ENCODE measurements at places on chromosomes 7 and 10. TPM values are rescaled to one million over a fixed set of nuclear protein-coding genes. Genes with fewer than 3 reads are reported as not detected.
A peak's percentile ranks its signal among the peaks of the same experiment; 100 is the strongest.

DNA sequence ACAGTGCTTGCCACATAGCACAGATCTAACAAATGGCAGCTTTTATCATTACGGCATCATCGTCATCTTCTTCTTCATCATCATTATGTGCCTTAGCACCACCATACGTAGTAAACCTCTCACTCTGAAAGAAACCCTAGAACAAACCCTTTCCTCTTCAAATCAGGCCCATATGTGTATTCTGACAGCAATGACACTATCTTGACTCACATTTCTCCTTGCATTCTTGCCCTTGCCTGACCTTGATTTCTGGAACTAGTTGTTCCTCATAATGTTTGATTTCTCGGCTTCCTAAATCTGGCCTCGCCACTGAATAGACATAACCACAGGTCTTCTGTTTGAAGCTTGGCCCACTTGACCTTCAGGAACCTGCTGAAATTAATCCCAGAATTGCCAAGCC lies 115.3 kb downstream of the DGKI start:
- no peak for DNase-seq

GRCh38 chr7:127920787-127921438 lies 110.3 kb downstream of the LRRC4 start:
- no peak for DNase-seq

DNA sequence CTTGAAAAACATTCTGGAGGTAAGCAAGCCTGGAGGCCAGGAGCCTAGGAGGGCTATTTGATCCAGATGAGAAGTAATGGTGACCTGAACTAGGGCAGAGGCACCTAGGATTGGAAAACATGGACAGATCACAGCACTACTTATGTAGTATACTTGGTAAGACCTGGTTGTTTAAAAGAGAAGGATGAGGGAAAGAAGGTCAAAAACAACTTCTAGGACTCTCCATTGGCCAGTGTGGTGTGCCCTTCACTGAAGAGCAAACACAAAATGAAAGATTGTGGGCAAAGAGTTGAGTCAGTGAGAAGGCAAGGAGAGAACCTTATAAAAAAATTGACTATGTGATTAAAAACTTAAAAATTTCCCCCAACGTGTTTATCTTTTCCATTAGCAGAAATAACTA lies 14.3 kb downstream of the ANKRD1 start:
- no peak for DNase-seq

GRCh38 chr7:30313348-30313747 lies 29.0 kb downstream of the ZNRF2 start:
- no peak for DNase-seq

DNA sequence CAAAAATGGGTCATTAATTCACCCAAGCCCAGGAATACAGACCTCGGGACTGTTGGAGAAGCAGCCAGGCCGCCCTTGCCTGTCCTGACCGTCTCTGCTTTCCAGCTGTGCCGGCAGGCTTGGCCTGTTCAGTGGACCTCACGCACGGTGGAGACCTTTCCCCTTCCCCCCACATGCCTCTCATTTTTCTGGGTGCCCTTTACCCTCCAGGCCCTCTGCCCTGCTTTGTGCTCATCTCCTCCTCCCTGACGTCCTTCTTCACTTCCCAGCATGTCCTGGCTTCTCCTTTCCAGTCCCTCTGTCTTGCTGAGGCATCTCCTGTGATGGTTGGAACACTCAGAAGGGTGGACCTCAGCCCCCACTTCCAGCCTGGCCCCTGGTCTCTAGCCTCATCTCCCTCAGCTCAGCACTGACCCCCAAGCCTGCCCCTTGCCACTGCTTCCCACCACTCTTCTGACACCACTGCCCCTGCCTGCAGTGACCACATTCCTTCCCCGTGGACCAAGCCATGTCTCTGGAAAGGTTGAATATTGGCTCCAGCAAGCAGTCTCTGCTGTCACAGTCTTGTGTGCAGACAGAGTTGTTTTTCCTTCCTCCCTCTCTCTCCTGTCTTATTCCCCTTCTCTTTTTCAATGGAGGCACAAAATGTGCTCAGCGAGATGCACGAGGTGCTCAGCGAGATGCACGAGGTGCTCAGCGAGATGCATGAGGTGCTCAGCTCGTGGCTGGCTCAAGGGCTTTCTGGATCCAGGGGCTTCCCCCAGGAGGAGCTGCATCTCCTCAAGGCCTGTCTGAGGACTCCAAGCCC lies 14.9 kb downstream of the BAG3 start:
- no peak for DNase-seq

DNA sequence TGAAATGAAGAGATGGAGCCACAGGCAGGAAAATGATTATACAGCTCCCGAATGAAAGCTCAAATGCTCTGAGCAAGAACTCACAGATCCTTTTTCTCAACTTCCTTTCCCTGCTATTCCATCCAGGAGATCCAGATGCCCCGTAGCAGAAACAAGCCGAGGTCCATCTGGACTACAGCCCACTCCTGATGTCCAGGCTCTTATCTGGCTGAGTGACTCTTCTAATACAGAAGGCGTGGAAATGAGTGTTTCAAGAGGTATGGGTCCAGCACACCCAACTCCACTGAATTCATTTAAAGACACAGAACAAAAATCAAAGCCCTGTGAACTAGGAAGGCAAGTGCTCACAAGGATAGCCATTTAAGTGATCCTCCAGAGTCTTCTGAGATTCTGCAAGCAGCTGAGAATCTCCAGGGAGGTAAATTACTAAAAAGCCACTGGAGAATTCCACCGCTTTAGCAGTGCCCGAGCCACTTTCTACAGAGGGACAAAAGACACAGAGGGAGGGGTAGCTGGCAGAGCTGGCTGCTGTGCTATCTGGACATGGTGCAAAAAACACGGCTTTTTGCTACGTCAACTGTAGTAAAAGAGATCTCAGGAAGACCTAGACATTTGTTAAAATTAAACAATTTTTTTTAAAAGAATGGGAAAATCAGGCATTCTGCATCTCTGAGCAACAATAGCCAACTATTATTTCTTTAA lies 24.5 kb downstream of the FAM171A1 start:
- DNase-seq, result peak; percentile 43

DNA sequence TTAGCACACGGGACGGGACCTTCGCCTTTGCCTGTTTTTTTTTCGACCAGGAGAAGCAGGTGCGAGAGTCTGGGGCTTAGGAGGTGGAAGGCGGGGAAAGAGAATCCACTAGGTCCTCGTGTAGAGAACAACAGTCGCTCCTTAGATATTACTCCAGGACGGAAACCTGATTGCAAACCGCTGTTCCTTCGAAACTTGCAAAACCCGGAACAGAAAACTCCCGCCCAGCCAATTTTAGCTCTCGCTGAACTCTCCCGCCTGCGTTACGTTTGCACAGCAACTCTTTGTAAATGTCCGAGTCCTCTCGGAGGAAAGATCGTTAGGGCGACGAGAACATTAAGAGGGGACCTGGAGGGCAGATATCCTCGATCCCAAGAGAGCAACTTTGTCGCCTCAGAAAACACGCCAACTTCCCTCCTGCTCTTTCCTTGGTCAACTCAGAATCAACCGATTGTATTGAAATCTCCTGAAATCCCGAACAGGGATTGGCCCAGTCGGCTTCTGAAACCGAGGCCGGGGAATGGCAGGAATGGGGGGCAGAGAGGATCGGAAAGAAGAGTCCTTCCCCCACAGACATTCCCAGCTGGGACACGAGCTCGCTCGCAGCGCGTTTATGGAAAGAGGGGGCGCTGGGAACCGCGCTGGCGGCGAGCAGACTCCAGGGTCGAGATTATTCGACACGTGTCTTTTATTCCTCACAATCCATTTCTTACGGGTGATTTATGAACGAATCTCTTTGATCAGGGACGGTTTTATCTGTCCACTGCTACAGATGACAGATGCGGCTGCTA lies 9.9 kb downstream of the TWIST1 start:
- DNase-seq, result no peak

GRCh38 chr7:29190349-29191045 lies 4.1 kb upstream of the CHN2 start:
- DNase-seq, result no peak

- no peak for DNase-seq
Observed at GRCh38 chr7:92773808-92774207, 62.6 kb downstream of the CDK6 start.

DNA sequence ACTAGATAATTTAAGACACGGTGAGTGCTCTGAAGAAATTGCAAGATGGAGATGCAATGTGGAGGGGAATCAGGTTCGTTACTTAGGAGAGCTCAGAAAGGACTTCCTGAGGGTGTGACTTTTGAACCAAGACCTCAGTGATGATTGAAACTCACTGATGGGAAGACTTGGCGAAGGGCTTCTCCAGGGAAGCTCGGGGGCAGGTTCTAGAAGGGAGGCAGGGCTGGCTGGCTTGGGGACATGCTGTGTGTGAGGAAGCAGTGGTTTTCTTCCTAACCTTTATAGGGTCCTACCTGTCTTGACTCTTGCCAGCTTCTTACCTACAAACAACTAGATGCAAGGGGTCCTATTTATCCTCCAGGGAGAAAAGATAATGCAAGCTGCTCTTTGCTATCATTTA lies 637.9 kb downstream of the ACTR3B start:
- DNase-seq, result no peak

DNA sequence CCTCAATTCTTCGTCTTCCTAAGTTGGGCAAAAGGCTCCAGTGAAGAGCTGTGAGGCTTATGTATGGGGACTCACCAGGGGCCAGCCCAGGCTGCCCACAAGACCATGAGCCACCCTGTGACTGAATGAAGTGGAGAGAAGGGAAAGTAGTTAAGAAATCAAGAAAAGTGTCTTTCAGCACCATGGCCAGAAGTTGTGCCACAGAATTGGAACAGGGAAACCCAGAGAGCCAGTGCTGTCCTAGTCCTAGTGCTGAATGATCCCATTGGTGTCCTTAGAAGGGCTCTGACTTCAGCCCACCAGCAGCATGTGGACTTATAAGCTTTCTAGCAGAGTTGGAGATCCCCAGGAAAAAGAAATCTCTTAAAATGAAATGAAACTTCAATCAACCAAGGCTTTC lies 37.0 kb upstream of the CCSER2 start:
- no peak for DNase-seq

- no peak for DNase-seq
Observed at GRCh38 chr10:88245974-88246511, 337.1 kb downstream of the RNLS start.

DNA sequence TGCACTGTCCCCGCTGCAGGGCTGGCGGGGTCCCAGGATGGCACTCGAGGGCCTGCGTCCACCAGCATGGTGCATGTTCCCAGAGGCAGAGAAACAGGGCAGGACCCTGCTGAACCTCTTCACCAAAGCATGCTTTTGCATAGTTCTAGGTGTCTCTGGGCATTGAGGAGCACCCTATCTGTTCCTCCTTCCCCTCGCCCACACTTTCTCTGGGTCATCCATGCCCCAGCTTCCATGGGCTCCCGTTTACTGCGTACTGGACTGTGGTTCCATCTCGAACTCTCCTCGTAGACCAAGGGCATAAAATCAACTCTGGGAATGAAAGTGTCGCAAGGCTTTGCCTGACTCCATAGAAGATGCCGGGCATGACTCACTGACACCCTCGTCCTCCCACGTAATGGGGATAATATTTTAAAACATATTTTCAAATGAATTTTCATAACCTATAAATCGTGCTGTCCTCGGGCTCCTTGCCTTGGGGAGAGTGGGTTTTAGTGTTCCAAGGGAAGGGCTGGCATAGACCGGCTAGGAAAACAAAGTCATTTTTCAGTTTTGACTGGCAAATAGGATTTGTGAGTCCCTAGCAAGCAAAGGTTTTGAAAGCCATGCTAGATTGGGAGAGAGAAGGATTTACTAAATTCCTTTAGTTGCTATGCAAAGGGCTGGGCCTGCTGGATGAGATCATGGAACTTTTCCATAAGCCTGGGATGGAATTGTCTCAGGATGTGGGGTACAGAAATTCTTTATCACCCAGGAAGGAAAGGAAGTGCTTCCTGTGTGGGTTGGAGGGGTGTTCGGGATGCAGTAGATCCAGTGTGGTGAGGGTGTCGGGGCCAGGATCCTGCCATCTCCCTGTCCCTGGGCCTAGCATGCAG lies 498.7 kb upstream of the MKI67 start:
- no peak for DNase-seq

DNA sequence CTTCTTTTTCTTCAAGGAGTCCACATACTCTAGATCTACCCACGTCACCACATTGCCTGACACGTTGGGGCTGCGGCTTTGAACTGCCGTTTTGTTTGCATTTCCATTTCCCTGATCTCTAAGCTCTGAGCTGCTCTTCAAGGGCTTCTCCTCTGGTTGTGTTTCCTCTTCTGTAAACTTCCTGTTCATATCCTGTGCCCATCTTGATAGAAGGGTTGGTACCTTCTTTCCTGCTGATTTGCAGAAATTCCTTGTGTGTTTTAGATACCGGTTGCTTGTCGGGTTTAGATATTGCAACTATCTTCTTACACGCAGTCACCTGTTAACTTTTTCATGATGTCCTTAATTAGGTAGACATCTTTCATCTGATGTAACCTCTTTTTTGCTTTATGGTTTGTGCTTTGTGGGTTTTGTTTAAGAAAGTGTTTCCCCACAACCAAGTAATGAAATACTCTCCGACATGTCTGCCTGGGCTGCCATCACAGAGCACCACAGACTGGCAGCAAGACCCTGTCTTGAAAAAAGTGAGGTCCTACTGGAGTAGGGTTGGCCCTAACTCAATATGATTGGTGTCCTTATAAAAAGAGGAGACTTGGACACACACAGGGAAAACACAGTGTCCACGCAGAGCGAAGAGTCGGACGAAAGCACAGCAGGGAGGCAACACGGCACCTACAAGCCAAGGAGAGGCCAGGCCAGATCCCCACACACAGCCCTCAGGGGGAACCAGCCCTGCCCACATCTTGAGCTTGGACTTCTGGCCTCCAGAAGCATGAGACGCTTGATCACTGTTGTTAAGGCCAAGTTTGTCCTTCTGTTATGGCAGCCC lies 99.1 kb upstream of the PDGFA start:
- DNase-seq, result no peak

GRCh38 chr10:130021383-130021950 lies 57.4 kb upstream of the EBF3 start:
- DNase-seq, result no peak

DNA sequence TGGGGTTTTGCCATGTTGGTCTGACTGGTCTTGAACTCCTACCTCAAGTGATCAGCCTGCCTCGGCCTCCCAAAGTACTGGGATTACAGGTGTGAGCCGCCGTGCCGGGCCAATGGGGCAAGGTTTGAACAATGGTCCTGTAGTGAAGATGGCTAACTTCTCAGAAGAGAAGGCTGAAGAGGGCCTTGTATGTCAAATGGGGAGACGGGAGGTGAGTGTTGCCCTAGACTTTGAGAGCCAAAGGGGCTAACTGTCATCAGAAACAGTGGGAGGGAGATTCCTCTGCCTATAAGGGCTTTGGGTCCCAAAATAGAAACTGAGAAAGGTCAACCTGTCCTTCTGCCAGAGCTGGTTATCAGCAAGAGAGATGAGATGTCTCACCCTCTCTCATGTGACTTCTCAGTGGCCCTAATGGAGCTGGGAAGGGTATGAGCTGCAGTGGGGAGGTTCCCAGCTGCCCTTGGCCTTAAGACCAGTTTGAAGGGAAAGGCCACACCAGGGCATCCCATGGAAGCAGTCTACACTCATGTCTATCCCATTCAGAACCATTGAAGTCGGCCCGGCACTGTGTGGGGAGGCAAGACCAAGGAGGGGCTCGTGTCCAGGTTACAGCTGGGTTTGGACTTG lies 1.3 kb upstream of the SAMD8 start:
- DNase-seq, result no peak

GTPBP10 gene
- total RNA-seq, result 24.2 TPM

COL26A1 gene
- not detected for total RNA-seq

CCDC3 gene
- total RNA-seq, result 5.8 TPM

LRMDA gene
- total RNA-seq, result 18.7 TPM

FBXW4 gene
- total RNA-seq, result 99.1 TPM

TLX1 gene
- total RNA-seq, result not detected

HTRA1 gene
- total RNA-seq, result 62.6 TPM

TNPO3 gene
- total RNA-seq, result 32.6 TPM
